Naive thymus-derived CD8-positive, alpha-beta T cell (primary cell): ENCODE measurements at places on chromosomes 1 and 21.

- DNase-seq, result no peak
These were observed 1.1 kb downstream of the BCAR3 start for GRCh38 chr1:93680420-93681100.

DNA sequence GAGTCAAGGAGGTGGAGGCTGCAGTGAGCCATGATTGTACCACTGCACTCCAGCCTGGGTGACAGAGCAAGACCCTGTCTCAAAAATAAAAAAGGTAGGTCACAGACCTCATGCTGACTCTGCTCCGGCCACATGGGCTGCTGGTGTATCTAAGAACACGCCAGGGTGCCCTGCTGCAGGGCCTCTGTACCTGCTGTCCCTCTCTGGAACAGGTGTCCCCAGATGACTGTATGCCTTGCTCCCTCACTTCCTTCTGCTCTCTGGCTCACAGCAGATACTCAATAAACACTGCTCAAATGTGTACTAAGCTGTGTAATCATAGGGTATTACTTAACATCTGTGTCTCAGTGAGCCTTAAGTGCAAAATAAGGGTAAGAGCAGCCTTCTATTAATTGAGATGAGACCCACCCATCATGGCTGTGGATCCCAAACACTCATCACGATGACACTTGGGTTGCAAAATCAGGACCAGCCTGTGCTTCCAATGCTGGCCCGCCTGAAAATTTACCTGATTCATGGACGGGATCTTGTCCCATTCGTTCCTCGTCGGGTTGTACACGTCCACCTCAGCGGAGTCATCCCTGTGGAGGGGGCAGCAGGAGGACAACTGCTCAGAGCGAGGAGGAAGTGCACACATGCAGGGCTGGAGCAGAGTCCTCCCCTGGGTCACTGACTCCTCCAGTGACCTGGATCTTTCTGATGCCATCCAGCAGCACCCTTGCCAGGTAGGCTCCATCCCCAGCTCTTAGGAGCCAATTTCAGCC, 7.5 kb downstream of the KLHL21 start:
- no peak for DNase-seq

GRCh38 chr1:38210895-38211177, 164.2 kb upstream of the POU3F1 start:
- no peak for DNase-seq

DNA sequence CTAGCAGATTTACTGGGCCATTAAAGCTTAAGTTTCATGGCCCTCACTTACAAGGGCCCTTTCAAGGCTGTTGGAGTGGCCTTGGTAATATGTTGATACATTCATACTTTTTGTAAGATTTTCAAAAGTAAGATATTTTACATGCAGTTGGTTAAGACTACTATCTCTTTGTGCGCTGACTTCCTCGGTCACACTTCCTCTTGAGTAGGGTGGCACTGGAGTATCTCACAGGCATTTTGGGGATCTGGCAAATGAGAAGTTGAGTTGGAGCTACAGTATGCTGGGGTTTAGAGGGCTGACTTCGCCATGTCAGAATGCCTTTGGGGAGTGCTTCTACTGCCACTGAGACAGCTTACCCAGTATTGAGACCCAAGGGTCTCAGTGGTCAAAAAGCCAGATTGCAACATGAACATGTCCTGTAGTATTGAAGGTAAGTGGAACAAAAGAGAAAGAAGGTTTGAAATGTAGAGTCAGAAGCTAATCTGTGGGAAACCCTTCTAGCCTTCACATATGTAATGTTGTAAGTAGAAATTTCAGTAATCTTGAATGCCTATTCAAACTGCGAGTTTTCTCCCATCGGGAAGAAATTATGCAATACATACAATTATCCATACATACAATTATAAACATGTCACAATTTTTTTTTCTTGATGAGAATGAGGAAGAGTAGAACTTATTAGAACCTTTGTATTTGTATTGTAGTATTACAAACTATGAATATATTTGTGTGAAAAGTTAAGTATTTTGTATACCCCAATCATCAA, 32.3 kb upstream of the RALGPS2 start:
- DNase-seq, result no peak

DNA sequence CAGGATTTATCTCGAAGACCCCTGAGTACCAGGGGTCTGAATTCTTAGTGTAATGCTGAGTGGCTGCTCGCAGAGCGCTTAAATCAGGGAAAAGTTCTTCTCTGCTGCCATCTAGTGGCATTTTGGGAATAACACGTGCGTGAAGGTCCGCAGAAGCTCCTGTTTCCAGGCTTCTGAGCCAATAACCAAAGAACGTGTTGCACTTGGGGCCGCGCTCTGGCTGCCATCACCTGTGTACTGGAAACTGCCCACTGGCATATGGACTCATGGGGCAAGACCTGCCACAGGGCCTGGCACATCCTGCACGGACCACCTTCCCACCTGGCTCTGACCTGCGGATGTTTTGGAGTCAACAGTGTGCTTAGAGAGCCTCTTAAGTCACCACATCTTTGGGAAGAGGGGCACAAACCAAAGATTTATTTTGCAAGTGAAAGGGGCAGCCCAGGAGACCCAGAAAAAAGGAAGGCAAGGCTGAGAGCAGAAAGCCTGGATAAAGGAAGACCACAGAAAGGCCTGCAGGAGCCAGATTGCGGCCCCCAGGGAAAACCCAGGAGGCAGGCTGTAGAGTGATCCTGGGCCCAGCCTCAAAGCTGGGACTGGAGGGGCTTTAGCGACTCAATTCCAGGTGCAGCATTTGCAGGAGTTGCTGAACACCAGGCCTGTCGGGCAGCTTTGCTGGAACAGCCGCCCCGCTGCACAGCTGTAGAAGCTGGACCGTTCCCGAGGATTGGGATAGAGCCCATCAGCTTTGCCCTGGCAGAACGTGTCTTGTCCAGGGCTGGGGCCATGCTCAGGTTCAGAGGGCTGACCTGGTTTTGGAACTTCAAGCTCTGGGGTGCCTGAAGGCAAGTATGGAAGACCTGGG, 13.0 kb downstream of the CHIT1 start:
- DNase-seq, result peak; percentile 64

DNA sequence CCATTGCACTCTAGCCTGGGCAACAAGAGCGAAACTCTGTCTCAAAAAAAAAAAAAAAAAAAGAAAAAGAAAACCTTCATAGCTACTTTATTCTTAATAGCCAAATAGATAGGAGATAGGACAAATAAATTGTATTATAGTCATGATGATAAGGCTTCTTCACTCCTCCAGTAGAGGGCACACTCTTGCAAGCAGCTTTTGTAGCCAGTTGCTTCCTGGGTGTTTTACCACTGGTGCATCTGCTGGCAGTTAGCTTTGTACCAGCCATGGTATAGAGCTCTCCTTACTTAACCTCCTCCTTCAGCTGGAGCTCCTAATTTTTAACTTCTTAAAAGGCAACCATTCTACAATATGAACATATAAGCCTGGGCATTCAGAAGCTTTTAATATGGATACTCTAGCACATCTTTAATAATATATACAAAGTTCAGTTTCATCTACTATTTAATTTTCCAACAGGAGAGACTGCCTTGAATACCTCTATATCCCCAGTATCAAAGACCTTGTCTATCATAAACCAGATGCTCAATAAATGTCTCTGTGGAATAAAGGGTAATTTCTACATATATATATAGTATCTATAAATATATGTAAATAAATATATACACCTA, 35.8 kb downstream of the EVI5 start:
- peak; percentile 20 for DNase-seq

- peak; percentile 74 for DNase-seq
These were observed at the start of gene SLC45A1 for GRCh38 chr1:8317647-8318381. SLC45A1 (plus strand) TSS chr1:8318114; CDS start chr1:8324330, 6,216 bp downstream.

- no peak for DNase-seq
These were observed 19.5 kb downstream of the RHOU start for GRCh38 chr1:228754646-228755268.

DNA sequence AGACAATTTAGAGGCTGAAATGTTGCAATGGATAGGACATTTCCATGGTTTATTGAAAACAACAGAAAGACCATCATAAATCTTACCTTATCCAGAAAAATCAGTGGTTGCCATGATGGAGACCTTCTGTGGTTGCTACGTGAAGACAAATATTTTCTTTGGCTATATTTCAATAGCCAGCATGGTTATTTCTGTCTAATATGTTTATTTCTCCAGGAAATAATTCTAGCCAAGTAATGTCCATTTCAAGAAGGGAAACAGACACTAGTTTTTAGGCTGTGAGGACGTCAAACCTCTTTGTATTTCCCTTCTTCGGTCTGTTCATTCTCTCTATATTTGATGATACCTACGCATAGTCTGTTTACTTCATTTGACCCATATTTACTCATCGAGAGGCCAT, 49.2 kb upstream of the NFASC start:
- DNase-seq, result no peak

DNA sequence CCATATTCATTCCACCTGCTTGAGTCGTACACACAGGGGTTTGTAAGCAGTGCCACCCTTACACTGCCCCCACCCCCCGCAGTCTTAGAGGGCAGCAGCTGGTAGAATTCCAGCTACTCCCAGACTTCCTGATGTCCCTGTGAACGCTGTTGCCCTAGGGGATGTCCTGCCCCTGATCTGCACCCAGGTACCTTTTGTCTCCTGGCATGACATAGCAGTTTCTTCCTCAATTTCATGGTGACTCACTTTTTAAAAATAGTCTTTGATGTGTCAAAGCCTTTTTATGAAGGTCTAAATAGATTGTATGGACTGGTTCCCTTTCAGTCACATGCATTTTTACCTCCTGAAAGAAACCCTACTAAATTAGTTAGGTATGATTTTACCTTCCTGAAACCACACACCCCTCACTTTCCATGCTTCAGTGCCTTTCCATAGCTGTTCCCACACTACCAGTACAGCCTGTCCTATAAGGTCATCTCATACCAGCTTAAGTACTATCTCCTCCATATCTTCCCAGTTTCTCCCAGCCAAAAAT, 76.4 kb downstream of the ST3GAL3 start:
- no peak for DNase-seq

DNA sequence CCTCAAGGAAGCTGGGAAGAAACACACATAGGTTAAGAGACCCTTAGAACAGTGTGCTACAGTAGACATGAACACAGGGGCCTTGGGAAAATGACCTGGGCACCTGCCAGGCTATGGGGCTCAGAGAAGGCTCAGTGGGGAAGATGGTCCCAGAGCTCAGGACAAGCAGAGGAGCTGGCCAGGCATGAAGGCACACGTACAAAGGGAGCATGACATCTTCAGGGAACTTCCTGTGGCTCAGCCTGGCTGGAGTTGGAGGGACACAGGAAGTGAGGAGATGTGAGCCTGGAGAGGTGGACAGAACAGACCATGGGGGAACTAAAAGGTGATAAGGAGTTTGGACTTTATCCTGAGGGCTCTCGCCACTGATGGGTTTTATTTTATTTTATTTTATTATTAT, 3.8 kb upstream of the SLC50A1 start:
- DNase-seq, result no peak

- no peak for DNase-seq
These were observed 146.1 kb upstream of the LMO4 start for GRCh38 chr1:87182611-87183010.

DNA sequence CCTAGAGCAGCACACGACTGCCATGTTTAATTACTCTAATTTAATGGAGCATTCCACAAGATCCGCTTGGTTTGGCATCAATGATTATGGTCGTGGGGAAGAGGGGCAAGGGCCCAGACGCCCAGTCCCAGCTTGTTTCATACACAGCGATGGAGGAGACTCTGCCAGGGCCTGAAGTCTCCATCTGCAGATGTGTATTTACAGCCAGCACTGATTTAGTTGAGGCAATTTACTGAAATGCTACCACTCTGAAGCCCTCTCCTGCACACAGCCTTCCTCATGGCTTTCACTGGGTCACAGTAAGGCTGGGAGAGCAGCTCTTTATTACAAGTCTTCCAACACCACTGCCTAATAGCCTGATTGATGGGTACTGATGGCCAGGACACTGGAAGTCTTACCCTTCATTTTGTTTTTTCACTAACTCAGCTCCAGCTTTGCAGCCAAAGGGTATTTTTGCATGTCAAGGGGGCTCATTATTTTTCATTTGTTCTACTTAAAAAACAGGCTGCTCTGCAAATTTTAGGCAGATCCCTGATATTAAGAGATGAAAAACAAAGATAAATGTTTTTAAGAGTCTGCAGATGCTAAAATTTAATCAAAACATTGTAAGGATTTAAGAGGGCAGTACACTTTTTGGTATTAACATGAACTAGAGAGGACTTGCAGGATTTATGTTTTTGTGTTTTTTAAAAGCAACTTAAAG, 236.3 kb downstream of the SIPA1L2 start:
- DNase-seq, result no peak

DNA sequence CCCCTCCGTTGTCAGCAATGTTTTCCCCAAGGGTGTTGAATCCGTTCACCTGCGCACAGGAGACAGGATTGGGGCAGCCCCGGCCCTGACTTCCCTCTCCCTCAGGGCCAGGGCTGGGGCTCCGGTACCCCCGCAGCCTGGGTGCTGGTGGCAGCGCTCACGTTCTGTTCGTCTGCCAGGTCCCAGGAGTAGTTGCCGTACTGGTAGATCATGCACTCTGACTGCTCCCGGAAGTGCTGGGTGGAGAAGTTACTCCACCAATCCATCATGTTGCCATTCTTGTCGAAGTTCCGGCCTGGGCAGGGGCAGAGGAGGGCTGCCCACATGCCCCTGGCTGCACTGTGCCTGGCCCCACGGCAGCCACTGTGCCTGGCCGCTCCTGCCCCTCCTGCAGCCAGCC, 6.1 kb downstream of the PRXL2B start:
- DNase-seq, result no peak

GRCh38 chr1:100995198-100995988, 30.2 kb downstream of the DPH5 start:
- DNase-seq, result no peak

DNA sequence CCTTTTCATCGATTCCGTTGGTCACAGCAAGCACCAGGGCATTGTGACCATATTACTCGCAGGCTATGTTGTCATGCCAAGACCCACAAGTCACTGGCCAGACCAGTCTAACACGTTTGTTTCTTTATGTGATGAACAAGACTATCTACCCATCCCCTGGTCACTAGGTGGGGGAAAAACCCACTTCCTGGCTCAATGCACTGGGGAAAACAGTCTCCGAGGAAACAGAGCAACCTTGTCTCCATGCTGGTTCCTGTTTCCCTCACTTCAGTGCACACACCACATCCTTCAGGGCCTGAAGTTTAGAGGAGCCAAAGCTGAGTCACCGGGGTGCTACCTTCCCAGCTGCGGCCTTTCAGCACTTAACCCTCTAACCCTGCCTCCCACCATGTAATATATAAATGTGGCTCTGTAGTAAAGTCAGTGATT, 20.9 kb downstream of the ERICH3 start:
- DNase-seq, result no peak

DNA sequence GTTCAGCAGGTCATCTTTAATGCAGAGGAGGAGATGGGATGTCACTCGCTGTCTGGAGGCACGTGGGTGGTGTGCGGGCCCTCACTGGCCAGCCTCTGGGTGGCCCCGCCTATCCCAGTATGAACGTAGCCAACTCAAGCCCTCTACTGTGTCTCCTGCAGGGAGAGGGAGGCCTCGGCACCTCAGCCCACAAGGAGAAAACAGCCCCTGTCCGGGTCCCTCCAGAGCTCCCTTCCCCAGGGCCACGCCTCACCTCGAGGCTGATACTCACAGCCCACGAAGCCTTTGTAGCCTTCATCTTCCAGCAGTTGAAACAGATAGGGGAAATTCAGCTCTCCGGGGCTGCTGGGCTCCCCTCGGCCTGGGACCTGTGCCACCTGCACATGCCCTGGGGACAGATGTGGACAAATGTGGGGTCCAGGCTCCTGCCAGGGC, 2.6 kb downstream of the HYI start:
- DNase-seq, result no peak

GRCh38 chr1:187045371-187045770, 216.6 kb downstream of the PLA2G4A start:
- DNase-seq, result no peak

GRCh38 chr21:44427241-44428120, 27.8 kb upstream of the LRRC3 start:
- DNase-seq, result no peak

- DNase-seq, result peak; percentile 32
These were observed 919 bp downstream of the HECTD3 start for GRCh38 chr1:45009956-45010854.
